Right hindlimb (tissue), 1 donor: ENCODE measurements at places on chromosomes 2 and 18.
A peak's percentile ranks its signal among the peaks of the same experiment; 100 is the strongest.

GRCh38 chr18:70165936-70166335 is 39.6 kb downstream of the RTTN start:
- no peak for DNase-seq

DNA sequence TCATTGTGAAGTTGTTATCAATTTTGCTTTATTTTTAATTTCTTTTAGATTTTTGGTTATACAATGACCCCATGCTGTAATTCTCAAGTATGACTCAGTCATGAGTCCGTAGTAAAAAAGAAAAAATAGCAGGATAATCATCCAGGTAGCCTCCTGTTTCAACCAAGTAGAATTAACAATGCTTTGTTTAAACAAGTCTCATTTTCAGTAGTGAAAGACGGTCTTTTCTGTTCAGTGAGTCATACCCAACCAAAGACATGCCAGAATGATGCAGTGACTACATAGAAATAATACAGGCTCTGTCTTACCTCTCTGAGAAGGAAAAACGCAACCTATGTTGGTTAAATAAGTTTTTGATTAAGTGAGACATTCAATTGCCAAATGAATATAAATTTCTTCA is 67.8 kb upstream of the DSC1 start:
- no peak for DNase-seq

DNA sequence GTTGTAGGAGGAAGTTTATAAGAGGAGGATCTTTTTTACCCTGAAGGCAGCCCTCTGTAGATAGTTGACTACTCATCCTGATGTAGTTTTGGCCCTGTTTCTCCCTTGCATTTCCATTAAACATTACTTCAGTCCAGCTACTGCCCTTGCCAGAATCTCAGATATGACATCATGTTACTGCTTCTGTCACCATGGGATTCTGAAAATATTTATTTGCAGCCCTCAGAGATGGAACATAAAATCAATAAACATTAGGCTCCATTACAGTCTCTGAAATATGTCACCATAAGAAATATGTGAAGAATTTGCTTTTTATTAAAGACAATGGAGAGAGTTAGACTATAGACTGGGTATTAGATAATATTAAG is 68.7 kb upstream of the STK39 start:
- DNase-seq = no peak

DNA sequence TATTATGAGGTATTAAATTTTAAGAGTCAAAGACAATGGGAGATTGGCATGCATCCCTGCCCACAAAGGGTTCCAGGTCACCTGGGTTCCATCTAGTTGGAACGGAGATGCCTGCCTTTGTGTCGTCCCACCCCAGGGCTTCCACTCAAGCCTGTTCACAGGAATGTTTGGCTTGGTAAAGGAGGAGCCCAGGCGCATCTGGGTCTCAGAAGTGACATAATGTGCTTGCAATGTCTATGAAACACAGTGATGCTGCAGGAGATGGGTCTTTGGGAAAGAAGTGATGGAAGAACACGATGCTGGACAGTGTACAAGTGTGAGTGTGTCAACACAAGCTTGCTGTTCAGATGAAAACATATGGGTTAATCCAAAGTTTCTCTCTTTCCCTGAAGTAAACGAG is 49.6 kb upstream of the ZNF396 start:
- no peak for DNase-seq

DNA sequence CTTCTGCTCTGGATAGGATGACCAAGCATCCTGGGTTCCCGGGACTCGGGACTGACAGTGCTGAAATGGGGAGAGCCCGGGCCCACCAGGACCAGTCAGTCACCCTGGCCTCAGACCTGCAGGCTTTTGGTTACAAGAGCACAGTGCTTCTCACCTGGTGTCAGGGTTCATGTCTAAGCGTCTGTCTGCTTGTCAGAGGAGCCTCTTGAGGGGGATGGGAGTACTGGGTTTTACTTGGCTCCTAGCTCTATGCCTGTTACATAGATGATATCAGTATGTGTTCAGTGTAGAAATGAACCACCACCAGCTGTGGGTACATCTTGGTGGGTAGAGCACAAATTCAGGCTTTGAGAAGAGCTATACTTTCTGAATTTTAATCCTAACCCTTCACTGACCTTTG is 29.9 kb downstream of the PCARE start:
- no peak for DNase-seq

GRCh38 chr2:215880970-215881369 is 132.4 kb downstream of the MREG start:
- DNase-seq = no peak

GRCh38 chr2:8682719-8683667 is 1.1 kb downstream of the ID2 start:
- DNase-seq = peak; percentile 48

GRCh38 chr18:53874103-53874502 is 350.4 kb downstream of the MBD2 start:
- DNase-seq = no peak

DNA sequence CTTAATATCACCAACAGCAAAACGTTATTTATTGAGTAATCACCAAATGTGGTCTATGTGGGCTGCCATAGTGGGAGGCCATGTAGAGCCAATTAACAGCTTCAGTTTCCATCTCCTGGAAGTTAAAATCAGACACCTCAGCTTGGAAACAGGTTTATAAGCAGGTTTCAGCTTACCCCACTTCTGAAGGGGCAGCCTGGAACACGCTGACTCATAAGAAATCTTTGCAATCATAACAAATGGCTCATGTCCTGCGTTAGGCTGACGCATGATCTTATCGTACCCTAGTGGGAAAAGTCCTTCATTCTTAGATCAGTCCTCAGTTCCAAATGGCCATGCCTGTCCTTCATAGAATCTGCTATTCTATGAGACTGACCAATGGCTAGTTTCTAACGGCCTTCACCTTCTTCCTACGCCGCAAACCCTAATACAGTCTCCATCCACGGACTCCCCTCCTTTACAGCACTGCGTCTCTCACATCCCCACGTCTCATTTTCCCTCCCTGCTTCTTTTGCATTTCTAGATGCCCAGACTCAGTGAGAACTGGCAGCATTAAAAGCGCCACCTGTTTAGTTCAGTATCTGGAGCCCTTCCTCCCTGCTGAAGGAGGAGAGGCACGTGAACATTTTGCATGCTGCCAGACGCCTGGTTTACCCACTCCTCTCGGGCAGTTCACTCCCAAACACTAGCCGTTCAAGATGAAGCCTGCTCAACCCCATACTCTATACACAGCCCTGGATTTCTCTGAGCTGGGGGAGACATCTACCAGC is 24.2 kb upstream of the BZW1 start:
- no peak for DNase-seq

GRCh38 chr18:23578891-23579653 is 7.2 kb downstream of the NPC1 start:
- no peak for DNase-seq

- DNase-seq = no peak
These were observed 584.3 kb upstream of the PIK3C3 start for GRCh38 chr18:41370740-41371139.

- DNase-seq = no peak
These were observed 27.3 kb downstream of the NCL start for GRCh38 chr2:231436957-231437356.

- DNase-seq = no peak
These were observed 23.9 kb downstream of the PIAS2 start for GRCh38 chr18:46893360-46893759.

DNA sequence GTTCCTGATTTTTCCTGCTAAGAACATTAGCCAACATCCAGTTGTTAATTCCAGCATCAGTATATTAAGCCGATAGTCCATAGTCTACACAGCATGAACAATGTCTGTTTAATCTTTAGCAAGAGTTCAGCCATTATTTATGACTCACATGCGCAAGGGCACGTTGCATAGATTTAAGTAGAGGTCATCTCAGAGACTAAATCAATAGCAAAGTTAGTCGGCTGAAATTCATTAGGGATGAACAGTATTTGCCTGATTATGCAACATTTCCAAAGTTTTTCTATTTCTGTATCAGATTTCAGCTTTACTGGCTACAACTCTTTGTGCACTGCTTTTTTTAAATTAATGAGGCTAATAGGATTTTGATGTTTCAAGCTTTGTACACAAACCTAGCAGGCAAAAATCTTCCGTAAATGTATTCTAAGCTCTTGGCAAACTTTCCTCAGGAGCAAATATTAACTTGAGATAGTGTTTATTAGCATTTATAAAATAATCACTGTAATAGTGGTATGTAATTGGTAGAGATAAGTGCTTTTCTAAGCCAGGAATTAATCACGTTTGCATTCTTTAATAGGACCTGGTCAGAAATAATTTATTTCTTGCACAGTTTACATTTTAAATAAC is 578.7 kb upstream of the ID2 start:
- no peak for DNase-seq

- no peak for DNase-seq
These were observed 22.5 kb upstream of the ACVR1 start for GRCh38 chr2:157898591-157898996.

GRCh38 chr2:177239932-177240630 is 24.4 kb downstream of the NFE2L2 start:
- peak; percentile 38 for DNase-seq

- no peak for DNase-seq
These were observed 247.1 kb upstream of the SALL3 start for GRCh38 chr18:78732273-78733210.

GRCh38 chr2:96947949-96948833 is 38.2 kb downstream of the FAM178B start:
- DNase-seq = no peak

- no peak for DNase-seq
These were observed 356.2 kb downstream of the MYCN start for GRCh38 chr2:16296331-16297250.

GRCh38 chr2:135849087-135849486 is 12.1 kb upstream of the LCT start:
- no peak for DNase-seq

- peak; percentile 90 for DNase-seq
These were observed 40.0 kb upstream of the LAPTM4A start for GRCh38 chr2:20091305-20091991.

DNA sequence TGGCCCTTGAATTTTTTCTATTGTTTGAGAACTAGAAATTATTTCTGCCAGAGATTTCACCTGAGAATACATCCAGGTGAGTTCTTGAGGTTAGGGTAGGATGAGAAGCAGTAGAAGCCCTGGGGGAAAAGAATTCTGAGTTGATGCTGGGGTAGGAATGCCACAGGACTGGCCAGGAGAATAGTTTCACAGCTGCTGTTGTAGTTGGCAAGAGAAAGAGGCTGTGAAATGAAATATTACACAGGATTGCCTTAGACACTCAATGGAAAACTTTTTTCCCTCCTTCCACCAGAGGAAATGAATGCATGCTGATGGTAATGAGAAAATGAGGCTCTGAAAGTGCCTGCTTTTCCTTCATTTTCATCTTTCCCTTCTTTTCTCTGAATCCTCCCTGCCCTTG is 54.6 kb downstream of the PRKCE start:
- no peak for DNase-seq

GRCh38 chr18:25288340-25288938 is 63.5 kb downstream of the ZNF521 start:
- DNase-seq = no peak

GRCh38 chr2:241465543-241465942 is 42.8 kb downstream of the STK25 start:
- no peak for DNase-seq

- DNase-seq = no peak
These were observed 1.0 kb upstream of the FAM110C start for GRCh38 chr2:47346-47725.

DNA sequence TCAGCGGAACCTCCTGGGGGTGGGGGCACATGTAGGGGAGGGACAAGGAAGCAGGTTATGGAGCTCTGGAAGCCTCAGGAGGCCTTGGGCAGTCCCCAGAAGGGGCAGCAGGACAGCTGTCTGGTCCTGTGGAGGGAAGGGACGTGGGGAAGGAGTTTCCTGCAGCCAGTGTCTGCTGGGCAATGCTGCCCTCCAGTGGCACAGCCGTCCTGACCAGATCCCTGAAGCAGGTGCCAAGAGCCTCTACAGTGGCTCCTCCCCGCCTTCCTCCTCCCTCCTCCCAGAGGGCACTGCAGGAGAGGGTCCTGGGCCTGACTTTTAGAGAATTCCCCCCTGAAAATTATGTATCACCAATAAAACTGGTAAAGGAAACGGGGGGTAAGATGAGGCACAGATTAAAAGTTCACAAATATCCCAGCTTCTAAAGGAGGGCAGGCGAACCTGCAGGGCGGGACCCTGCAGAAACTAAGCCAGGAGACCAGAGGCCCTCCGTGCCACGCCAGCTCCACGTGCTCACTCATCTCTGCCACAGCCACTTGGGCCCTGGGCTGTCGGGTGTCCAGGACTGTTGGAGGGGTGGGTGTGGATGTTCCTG is 258.5 kb downstream of the TWIST2 start:
- peak; percentile 64 for DNase-seq

DNA sequence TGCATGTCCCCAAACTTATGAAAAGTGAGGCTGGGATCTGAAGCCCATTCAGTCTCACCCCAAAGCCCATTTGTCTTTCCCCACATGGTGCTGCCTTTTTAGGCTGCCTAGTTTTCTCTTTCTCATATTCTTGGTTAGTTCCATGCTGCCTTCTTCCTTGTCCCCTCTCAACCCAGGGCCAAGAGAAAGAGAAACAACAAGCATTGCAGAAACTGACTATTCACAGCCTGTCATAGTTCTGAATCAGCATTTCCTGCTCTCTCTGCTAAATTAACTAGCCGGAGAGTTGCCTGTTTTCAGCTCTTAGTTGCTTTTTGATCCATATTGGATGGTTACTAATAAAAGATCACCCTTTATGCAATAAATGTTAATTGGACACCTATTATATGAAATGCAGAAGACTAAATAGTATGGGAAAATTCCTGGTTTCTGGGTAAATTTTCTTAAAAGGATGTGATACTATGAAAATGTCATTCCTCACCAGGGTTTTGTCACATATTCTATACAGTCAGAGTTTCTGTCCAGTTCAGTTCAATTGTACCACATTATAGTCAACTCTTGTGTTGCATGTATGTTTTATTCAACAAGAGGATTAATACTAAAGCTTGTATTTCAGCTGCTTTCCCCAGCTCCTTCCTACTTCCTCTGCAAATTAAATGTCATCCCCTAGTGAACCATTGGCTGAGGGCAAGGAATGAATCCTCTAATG is 246.5 kb downstream of the GALR1 start:
- no peak for DNase-seq

DNA sequence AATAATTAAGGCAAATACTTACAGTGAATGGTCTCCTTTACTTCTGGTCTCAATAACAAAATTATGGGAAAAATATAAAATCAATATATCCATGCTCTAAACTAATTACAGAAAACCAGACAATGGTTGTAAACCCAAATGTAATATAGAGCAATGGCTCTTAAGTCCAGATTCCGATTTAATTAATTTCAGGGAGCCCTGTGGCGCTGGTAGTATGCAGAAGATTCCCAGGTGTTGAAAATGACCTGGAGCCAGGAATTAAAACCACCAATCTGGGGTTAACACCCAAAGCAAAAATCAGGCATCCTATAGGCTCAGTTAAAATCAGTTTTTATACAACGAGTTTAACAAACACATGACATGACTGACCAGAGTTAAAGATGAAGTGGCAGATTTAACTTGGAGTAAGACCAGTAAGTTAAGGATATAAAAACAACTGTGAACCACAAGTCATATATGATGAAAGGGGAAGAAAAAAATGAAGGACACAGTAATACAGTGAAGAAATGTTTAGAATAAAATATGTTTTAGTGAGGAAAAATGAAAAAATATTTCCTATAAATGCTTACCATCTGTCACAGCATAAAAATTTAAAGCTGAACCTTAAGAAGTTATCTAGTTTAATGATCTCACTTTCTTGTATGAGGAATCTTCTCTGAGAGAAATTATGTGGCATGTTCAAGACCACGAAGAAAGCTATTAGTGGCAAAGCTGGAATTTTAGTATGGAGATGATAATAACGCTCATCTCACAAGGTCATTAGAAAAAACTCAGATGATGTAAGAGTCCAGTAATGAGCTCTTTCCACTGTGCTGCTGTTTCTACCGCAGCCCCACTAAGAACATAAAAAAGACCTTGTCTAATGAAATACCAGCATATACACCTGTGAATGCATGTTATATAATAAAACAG is 45.8 kb upstream of the FLACC1 start:
- DNase-seq = no peak
